ENCODE measurements at places on chromosomes 1 and 21. TPM values are rescaled to one million over a fixed set of nuclear protein-coding genes. Genes with fewer than 3 reads are reported as not detected.

Gene CELA2B
- total RNA-seq, result not detected

Gene ILDR2
- total RNA-seq, result 0.08 TPM

Gene SH3BGR
- total RNA-seq, result 1.7 TPM

Gene ARMH1
- 2.8 TPM for total RNA-seq

Gene IL19
- not detected for total RNA-seq

Gene HES4
- 74.2 TPM for total RNA-seq

Gene IFNLR1
- total RNA-seq, result 1.0 TPM

Gene LINGO4
- not detected for total RNA-seq

Gene SLC2A5
- 0.26 TPM for total RNA-seq

Gene UTS2
- total RNA-seq, result not detected

Gene DSCAM
- not detected for total RNA-seq

Gene LRRC71
- total RNA-seq, result 0.77 TPM

Gene SLAMF1
- not detected for total RNA-seq

Gene LMX1A
- total RNA-seq, result not detected

Gene CLIC6
- total RNA-seq, result 0.05 TPM

Measured in Panc1 (cell line).